ENCODE measurements at places on chromosomes 3 and 15.

DNA sequence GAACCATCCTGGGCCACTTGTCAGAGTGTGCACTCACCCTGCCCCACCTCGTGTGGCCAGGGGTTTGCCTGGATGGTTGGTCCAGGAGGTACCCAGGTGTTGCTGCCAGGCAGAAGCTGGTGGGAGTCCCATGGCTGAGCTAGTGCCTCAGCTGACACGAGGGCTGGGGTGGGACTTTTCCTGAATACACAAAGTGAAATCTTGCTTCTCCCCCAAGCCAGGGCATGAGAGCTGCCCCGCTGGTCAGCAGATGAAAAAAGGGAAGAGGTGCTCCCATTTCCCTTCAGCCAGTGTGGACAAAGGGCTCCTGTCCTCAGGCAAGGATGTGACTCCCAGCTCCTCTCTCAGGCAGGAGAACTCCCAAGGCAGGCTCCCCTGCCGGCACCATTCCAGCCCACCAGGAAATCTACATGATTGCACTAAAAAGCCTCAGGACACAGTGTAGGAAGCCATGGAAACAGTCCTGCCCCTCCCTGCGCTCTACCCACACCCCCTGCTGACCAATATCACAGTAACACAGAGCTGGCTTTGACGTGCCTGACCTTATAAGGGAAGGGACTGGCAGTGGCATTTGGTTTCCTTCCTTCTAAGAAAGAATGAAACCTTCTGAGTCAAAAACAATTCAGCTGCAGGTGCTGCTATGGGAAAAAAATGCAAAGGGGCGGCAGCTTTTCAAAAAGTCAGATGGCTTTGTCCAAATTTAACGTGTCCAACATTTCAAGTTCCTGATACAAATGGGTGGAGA is 33.9 kb downstream of the MYO5C start:
- no peak for DNase-seq

DNA sequence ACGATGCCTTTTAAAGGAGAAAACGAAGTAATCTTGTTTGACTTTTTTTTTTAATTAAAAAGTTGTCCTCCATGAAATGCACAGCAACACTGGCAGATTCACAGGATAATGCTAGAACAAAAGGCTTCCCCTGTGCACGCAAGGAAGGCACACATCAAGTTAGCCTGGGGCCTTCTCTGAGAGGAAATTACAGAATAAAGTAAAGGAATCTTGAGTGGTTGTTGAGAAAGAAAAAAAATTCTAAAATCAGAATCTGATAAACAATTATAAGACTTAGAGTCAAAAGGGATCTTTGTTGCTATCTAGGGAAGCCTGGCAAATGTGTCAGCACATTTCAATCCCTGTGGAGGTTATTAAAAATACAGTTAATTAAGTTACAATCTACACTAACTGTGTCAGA is 946.0 kb downstream of the IGSF11 start:
- no peak for DNase-seq

DNA sequence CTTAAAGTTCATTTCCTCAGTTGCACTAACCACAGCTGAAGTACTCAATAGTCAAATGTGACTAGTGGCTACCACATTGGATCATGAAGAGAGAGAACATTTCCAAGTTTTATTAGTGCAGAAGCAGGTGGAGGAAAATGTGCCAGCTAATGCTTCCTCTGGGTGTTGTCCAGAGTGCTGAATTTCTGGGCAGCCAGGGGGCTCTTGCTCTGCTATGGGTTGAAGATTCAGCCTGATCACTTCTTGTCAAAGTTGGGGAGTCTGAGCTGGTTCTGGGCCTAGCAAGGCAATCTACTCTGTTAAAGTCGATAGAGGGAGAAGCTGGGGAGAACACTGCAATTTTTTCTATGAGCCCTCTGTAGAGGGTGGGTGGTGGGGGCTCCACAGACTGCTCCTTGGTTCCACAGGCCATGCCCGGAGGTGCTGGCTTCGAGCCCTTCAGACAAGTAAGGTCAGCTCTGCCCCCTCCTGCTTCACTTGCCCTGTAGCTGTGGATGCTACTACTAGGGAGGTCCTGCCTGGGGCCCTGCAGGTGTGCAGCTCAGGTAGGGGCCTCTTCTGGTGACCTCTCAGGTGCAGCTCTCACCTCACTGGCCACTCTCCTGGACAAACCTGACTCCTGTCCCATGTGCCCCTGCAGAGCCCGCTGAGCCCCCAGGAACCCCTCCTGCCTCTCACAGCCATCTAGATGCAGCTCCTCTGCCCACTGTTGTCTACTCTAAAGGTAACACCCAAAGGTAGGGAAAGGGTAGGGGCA is 8.2 kb downstream of the ALG3 start:
- no peak for DNase-seq

DNA sequence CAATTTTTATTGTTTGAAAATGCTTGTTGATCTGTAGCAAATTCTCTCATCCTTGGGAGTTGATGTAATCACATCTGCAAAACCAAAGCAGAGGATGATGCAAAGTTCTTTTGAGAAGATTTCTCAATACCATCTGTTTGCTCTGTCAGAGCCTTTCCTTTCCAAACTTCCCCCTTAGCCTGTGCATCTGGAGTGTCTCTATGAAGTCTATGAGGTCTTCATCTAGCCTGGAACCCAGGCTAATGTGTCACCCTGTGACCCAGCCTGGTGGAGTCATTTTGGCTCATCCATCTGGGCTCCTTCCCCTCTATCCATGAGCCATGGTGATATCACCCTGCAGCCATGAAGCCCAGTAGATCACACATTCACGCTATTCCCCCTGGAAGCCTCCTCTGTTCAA is 123.2 kb upstream of the SLC7A14 start:
- no peak for DNase-seq

DNA sequence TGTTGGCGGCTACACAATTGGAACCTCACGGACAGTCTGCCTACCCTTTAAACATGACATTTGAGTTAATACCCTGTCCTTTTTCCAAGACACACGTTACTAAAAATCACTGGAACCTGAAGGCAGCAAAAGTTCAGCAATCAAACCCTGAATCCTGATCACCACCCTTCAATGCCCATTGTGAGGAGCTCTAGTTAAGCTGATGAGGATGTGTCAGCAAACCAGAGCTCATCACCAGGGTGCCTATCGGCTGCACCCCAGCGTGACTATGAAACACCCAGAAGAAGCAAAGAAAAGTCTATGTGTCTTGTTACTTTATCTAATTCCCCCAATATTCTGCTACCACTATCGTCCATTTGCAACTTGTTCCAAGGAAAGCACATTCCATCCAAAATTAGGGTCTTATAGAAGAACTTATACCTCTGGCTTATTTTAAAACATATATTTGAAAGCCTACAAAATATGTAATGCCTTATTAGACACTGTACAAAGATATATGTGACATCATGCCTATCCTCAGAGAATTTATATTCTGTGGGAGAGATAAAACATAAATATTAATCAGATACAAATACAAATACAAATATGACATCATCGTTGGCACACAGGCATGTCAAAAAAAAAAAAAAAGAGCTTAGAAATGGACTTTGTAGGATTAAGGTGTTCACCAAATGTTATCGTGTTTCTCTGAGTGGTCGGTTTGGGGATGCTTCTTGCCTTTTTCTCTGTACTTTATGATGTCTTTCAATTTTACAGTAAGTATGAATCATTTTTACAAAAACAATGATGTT is 219.7 kb upstream of the SETMAR start:
- DNase-seq: no peak
